ENCODE measurements at places on chromosomes 16 and 17.

- H3K4me1 ChIP-seq = peaks cover 22% of the 10 kb centered on the region
- DNase-seq = peak; percentile 86
- no peaks in the 10 kb centered on the region for H3K27me3 ChIP-seq
Measured at GRCh38 chr16:51392521-51393187, 241.6 kb upstream of the SALL1 start.

GRCh38 chr17:7841396-7841914, 7.4 kb downstream of the KDM6B start:
- peak; percentile 86 for DNase-seq
- peaks cover 12% of the 10 kb centered on the region for H3K27me3 ChIP-seq
- peak overlapping the region; percentile 97 for H3K27ac ChIP-seq
- peak overlapping the region; percentile 86 for H3K4me3 ChIP-seq
- H3K36me3 ChIP-seq = peaks cover 8% of the 10 kb centered on the region

DNA sequence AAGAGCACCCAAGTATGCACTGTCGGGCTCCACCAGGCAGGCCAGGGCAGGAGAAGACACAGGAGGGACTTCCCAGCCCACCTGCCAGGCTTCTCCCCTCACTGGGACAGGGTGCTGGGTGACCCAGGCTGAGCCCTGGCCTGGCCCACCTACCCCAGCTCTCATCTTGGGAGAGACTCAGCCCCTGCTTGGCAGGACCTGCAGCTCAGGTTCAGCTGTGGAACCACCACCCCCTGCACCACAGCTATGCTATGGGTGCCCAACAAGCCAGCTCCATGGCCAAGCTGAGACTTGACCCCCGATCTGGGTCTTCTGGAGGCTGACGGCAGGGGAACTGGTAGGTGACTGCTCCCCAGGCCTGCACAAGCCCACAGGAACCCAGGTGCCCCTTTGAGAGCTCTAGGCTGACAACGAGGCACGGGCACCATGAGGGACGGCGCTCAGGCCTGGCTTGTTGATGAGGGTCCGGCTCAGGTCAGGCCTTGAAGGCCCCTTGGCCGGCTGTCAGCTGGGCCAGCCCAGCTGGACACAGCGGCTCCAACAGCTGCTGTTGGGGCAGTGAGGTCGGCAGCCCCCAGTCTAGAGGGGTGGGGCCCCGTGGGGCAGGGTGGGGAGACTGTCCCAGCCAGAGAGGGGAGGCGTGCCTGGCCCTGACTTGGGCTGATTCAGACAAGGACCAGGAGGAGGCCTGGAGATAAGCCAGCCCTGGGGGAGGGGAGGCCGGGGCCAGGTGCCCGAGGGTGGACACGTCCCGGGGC, 4.6 kb downstream of the RPUSD1 start:
- no peaks in the 10 kb centered on the region for H3K4me1 ChIP-seq
- peaks cover 9% of the 10 kb centered on the region for H3K27me3 ChIP-seq
- no peaks in the 10 kb centered on the region for H3K36me3 ChIP-seq
- H3K4me3 ChIP-seq = no peak overlapping the region
- no peak for DNase-seq

DNA sequence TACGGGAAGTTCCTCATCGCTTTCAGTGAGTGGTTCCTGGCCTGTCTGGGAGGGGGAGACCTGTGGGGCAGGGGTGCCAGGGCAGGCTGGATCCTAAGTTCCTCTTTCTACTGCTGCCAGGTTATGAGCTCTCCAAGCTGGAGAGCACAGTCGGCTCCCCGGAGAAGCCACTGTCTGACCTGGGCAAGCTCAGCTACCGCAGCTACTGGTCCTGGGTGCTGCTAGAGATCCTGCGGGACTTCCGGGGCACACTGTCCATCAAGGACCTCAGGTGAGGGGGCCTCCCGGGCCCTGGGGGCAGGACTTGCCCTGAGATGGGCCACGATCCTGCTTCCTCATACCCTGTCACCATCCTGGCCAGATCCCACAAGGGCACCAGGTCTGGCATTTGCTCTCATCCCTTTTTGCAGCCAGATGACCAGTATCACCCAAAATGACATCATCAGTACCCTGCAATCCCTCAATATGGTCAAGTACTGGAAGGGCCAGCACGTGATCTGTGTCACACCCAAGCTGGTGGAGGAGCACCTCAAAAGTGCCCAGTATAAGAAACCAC, 5.1 kb downstream of the PRSS8 start:
- no peak overlapping the region for H3K4me3 ChIP-seq
- H3K27me3 ChIP-seq = peaks cover 13% of the 10 kb centered on the region
- no peak overlapping the region for H3K27ac ChIP-seq
- peaks cover 8% of the 10 kb centered on the region for H3K4me1 ChIP-seq
- H3K36me3 ChIP-seq = no peaks in the 10 kb centered on the region

GRCh38 chr17:17503566-17504130, 7.5 kb upstream of the RASD1 start:
- no peak overlapping the region for H3K4me3 ChIP-seq
- H3K27ac ChIP-seq = no peak overlapping the region
- H3K36me3 ChIP-seq = no peaks in the 10 kb centered on the region
- DNase-seq = no peak
- H3K27me3 ChIP-seq = peaks cover 14% of the 10 kb centered on the region

- H3K27ac ChIP-seq = 0 out of 2 replicates have a peak overlapping the region, but pooled peaks have one; percentile 4
- DNase-seq = no peak
- peaks cover 13% of the 10 kb centered on the region for H3K4me1 ChIP-seq
- no peaks in the 10 kb centered on the region for H3K27me3 ChIP-seq
- H3K36me3 ChIP-seq = no peaks in the 10 kb centered on the region
Measured at GRCh38 chr16:88377961-88378360, 4.8 kb upstream of the ZNF469 start.

GRCh38 chr16:46907061-46907774, 23.1 kb downstream of the GPT2 start:
- DNase-seq = no peak
- peaks cover 7% of the 10 kb centered on the region for H3K36me3 ChIP-seq
- H3K4me1 ChIP-seq = no peaks in the 10 kb centered on the region

DNA sequence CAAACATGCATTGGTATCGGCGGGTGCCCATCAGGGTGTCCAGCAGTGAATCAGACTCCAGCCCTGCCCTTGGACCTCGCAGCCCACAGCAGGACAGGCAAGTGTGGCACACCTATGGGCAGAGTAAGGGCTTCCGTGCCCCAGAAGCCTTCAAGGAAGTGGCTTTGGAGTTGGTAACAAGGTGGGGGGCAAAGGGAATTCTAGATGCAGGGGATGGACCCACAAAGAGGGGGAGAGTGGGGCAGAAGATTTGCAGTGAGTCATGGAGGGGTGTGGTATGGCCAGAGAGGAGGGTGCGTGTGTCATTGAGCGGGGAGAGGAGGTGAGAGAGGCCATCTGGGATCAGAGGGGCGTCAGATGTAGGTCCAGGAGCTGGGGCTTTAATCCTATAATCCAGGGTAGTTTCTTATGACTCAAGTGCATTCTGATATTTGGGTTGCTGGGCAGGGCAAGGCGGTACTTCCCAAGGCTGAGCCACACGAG, 8.5 kb upstream of the SPNS2 start:
- DNase-seq = no peak
- H3K4me3 ChIP-seq = no peak overlapping the region
- no peaks in the 10 kb centered on the region for H3K36me3 ChIP-seq
- H3K27ac ChIP-seq = no peak overlapping the region
- no peaks in the 10 kb centered on the region for H3K4me1 ChIP-seq

- DNase-seq = no peak
- no peaks in the 10 kb centered on the region for H3K36me3 ChIP-seq
- no peak overlapping the region for H3K27ac ChIP-seq
- H3K27me3 ChIP-seq = peaks cover 10% of the 10 kb centered on the region
Measured at GRCh38 chr16:81938326-81939163, 72.7 kb downstream of the SDR42E1 start.

- H3K27ac ChIP-seq = no peak overlapping the region
- H3K36me3 ChIP-seq = peaks cover 39% of the 10 kb centered on the region
- H3K4me1 ChIP-seq = peaks cover 42% of the 10 kb centered on the region
- no peaks in the 10 kb centered on the region for H3K27me3 ChIP-seq
- no peak for DNase-seq
- no peak overlapping the region for H3K4me3 ChIP-seq
Measured at GRCh38 chr16:54031107-54031760, 255.4 kb downstream of the IRX3 start.

DNA sequence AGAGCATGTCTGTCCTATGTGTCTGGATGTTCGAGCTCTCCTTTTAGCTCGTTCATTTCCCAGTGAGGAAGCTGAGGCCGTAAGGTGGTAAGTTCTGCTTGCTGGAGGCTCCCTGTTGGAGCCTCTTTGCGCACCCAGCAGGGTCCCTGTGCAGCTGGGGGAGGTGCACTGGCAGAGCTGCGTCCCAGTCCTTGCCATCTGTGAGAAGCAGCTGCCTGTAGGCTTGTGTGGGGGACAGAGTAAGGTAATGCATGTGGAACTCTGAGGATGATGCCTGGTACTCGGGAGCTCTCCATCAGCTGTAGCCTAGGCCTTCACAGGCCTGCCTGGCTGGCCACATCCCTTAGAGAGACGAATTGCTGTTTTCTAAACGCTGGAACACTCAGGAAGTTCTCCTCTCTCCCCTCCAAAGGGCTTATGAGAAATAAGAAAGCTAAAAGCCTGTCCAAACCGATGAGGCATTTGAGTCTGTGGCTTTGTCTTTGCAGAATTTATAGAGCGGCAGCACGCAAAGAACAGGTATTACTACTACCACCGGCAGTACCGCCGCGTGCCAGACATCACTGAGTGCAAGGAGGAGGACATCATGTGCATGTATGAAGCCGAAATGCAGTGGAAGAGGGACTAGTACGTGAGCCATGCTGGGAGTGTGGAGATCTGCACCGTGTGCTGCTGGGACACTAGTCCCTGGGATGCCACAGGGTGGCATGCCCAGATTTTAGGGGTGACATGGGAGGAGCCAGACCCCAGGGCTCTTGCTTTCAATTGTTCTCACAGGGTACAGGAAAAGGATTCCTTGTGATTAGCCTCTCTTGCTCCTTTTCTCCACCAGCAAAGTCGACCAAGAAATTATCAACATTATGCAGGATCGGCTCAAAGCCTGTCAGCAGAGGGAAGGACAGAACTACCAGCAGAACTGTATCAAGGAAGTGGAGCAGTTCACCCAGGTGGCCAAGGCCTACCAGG, 1.6 kb downstream of the NDUFB10 start:
- H3K36me3 ChIP-seq = peaks cover 49% of the 10 kb centered on the region
- peak overlapping the region; percentile 94 for H3K4me3 ChIP-seq
- H3K27me3 ChIP-seq = peaks cover 44% of the 10 kb centered on the region
- peaks cover 37% of the 10 kb centered on the region for H3K4me1 ChIP-seq

- no peak for DNase-seq
- peaks cover 92% of the 10 kb centered on the region for H3K4me1 ChIP-seq
- peaks cover 2% of the 10 kb centered on the region for H3K27me3 ChIP-seq
- peak overlapping the region; percentile 87 for H3K4me3 ChIP-seq
- H3K36me3 ChIP-seq = no peaks in the 10 kb centered on the region
Measured at GRCh38 chr17:29140631-29141513, 39.3 kb downstream of the MYO18A start.

DNA sequence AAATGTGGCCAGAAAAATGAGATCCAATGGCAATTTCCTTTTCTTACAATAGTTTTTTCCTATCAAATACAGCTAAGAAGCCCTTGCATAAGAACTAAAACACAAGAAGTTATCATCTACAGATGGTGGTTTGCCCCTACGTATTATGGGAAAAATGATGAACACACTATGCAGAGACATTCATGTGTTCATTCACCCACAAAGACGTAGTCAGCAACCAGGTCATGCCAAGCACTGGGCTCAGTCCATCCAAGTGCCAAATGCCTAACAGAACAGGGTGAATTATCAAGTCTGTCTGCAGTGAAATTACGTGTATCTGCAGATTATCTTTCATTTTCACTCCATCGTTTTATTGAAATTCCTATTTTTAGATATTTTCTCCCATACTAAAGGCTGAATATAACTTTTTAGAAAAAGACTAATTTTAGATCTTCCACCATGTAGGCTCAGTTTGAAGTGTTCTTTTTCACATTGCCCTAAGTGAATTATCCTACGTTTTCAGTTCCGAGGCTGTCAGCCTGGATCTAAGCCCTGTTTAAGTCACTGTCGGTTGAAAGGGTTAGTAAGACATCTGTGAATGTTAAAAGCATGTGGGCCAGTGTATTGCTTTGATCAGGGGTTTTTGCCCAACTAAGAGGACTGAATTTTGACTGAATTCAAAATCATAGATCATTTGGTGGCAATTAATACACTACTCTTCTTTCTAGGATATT, 78.1 kb upstream of the DHX40 start:
- DNase-seq = no peak
- no peak overlapping the region for H3K27ac ChIP-seq
- peaks cover 11% of the 10 kb centered on the region for H3K27me3 ChIP-seq
- no peaks in the 10 kb centered on the region for H3K36me3 ChIP-seq

GRCh38 chr16:56222474-56222997, 31.2 kb downstream of the GNAO1 start:
- H3K27ac ChIP-seq = no peak overlapping the region
- H3K4me3 ChIP-seq = no peak overlapping the region
- H3K27me3 ChIP-seq = peaks cover 12% of the 10 kb centered on the region

- DNase-seq = no peak
- H3K27me3 ChIP-seq = peaks cover 35% of the 10 kb centered on the region
- no peak overlapping the region for H3K27ac ChIP-seq
- no peaks in the 10 kb centered on the region for H3K36me3 ChIP-seq
- peaks cover 9% of the 10 kb centered on the region for H3K4me1 ChIP-seq
- H3K4me3 ChIP-seq = 0 out of 2 replicates have a peak overlapping the region, but pooled peaks have one; percentile 52
Measured at GRCh38 chr16:31700200-31700529, 172.5 kb downstream of the AHSP start.

DNA sequence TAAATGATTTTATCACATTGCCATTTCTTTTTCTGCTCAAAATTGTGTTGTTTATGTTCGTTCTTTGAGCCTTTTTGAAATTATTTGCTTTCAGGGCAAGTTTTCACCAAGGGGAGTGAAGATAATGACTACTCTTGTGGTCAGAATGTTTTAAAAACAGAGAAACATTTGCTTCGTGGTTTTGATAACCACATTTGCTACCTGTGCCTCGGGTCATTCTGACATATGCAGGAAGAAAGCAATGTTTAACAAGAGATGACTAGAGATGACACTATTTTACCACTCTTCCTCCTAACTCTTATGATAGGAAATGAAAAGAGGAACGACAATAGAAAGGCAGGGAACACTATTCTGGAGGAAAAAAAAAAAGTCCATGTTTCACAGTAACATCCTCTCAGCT, 1496.5 kb upstream of the GOT2 start:
- H3K36me3 ChIP-seq = no peaks in the 10 kb centered on the region
- DNase-seq = no peak
- no peaks in the 10 kb centered on the region for H3K27me3 ChIP-seq
- H3K4me3 ChIP-seq = no peak overlapping the region

DNA sequence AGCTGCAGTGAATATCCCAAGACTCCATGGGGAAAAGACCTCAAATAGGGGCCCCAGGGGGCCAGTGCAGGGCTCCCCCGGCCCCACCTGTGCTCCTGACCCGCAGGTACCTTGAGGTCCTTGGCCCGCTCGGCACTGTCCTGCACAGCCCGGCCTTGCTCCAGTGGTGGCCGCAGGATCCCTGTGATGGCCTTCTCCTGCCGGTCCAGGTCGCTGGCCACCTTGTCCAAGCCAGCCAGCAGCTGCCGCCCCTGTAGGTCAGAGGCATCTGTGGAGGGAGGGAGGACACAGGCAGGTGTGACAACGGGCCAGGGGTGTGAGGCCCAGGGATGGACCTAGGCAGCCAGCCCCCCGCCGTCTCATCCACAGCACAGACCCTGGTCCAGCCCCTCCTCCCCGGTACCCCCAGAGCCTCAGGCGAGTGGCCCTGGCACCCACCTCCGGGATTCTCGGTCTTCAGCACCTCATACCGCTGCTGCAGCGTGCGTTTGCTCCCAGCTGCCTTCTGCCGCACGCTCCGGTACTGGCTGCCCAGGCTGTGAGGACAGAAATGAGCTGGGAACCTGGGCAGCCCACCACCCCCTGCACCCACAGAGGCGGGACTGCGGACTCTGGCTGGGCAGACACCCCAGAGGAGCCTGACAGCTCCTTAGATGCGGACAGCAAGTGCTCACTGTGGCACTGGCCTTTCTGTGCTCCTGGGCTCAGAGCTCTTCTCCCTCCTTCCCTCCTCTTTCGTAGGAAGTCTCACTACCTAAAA, 43.7 kb downstream of the PPL start:
- no peak overlapping the region for H3K27ac ChIP-seq
- H3K4me3 ChIP-seq = no peak overlapping the region
- peaks cover 2% of the 10 kb centered on the region for H3K36me3 ChIP-seq
- DNase-seq = no peak
- no peaks in the 10 kb centered on the region for H3K27me3 ChIP-seq
